ENCODE measurements at places on chromosomes 6 and 20. TPM values are rescaled to one million over a fixed set of nuclear protein-coding genes. Genes with fewer than 3 reads are reported as not detected.
A peak's percentile ranks its signal among the peaks of the same experiment; 100 is the strongest.

DNA sequence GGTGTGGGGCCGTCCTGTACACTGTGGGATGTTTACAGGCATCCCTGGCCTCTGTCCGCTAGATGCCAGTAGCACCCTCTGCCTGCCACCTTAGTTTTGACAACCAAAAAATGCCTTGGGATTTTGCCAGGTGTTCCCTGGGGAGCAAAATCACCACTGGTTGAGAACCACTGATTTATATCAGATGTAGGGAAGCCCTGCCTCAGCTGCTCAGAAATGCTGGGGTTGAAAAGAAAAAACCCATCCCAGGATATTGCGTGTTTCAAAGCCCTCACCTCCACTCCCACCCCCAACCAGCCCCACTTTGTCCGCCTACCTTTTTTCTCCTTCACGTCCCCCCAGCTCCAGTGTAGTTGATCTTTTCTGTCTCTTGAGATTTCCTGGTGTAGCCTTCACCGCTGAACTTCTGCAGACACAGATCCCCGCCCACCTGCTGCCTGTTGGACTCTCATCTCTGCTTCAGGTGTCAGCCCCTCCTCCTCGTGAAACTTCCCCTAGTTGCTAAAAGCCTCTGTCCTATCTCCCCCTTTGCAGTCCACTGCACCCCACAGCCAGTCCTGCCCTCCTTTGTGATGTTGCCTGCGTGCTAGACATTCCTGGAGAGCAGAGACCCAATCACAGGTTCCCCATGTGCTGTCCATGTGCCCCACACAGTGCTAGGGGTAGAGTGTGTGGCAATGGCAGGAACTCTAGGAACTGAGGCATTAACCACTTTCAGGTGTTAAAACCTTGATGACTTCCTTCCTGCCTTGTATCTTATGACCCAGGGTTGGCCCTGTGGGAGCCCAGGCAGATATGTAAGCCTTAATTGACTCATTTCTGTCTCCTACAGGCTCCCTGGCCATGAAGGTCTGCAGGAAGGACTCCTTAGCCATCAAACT is 98.9 kb downstream of the TBC1D7 start:
- H3K4me1 ChIP-seq = no peaks in the 10 kb centered on the region
- DNase-seq = no peak
- no peaks in the 10 kb centered on the region for H3K36me3 ChIP-seq
- no peaks in the 10 kb centered on the region for H3K27me3 ChIP-seq
- no peak overlapping the region for H3K27ac ChIP-seq
- no peak overlapping the region for H3K4me3 ChIP-seq

GRCh38 chr20:11755071-11755841 is 162.4 kb upstream of the BTBD3 start:
- H3K27me3 ChIP-seq = no peaks in the 10 kb centered on the region
- H3K4me3 ChIP-seq = no peak overlapping the region
- H3K4me1 ChIP-seq = no peaks in the 10 kb centered on the region
- no peak overlapping the region for H3K27ac ChIP-seq
- no peaks in the 10 kb centered on the region for H3K36me3 ChIP-seq

- no peaks in the 10 kb centered on the region for H3K36me3 ChIP-seq
- H3K27me3 ChIP-seq = peaks cover 62% of the 10 kb centered on the region
- H3K4me3 ChIP-seq = peak overlapping the region; percentile 30
- no peak for DNase-seq
- peaks cover 15% of the 10 kb centered on the region for H3K4me1 ChIP-seq
These were observed 154.9 kb downstream of the OR2B2 start for GRCh38 chr6:27757307-27757706.

GRCh38 chr20:37298190-37298939 is 8.9 kb downstream of the MANBAL start:
- no peak overlapping the region for H3K27ac ChIP-seq
- peaks cover 8% of the 10 kb centered on the region for H3K36me3 ChIP-seq
- peaks cover 49% of the 10 kb centered on the region for H3K4me1 ChIP-seq

GRCh38 chr6:72651967-72652956 is 30.4 kb downstream of the KCNQ5 start:
- H3K27me3 ChIP-seq = no peaks in the 10 kb centered on the region
- H3K27ac ChIP-seq = no peak overlapping the region
- DNase-seq = no peak
- H3K4me3 ChIP-seq = no peak overlapping the region

GRCh38 chr6:168209420-168209819 is 110.2 kb downstream of the DACT2 start:
- no peak for DNase-seq
- no peaks in the 10 kb centered on the region for H3K36me3 ChIP-seq
- no peak overlapping the region for H3K4me3 ChIP-seq
- no peaks in the 10 kb centered on the region for H3K4me1 ChIP-seq
- no peak overlapping the region for H3K27ac ChIP-seq

DNA sequence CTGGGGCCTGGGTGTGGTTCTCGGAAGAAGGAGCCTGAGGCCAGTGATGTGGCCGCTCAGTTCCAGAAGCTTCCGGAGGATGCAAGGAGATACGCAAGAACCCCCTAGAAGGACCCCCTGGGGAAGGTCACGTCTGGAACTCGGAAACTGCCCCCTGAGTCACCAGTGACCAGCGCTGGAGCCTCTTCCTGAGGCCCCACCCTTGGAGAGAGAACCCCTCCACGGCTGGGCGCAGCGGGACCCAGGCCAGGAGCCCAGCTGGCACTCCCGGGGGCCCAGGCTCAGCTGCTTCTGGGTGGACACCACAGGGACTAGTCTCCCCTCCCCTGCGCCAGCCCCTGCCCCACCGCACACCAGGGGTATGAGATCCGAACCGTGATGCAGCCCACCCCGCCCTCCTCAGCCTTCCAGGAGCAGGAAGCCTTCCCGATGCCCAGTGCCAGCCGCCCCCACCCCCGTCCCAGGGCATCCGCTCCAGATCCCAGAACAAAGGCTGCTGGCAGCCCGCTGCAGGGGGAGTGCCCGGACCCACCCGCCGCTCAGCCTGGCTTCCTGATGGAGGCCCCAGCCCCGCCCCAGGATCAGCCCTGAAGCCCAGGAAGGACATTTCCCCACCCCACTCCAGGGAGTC is 7.5 kb downstream of the LAMA5 start:
- peaks cover 84% of the 10 kb centered on the region for H3K4me1 ChIP-seq
- no peak overlapping the region for H3K4me3 ChIP-seq
- no peaks in the 10 kb centered on the region for H3K27me3 ChIP-seq

- H3K4me1 ChIP-seq = no peaks in the 10 kb centered on the region
- DNase-seq = peak; percentile 6
- no peak overlapping the region for H3K4me3 ChIP-seq
- no peaks in the 10 kb centered on the region for H3K36me3 ChIP-seq
These were observed 70.3 kb downstream of the UNC5CL start for GRCh38 chr6:40968620-40969164.

- no peak overlapping the region for H3K4me3 ChIP-seq
- H3K27me3 ChIP-seq = no peaks in the 10 kb centered on the region
- no peaks in the 10 kb centered on the region for H3K4me1 ChIP-seq
These were observed 32.9 kb upstream of the RPL7L1 start for GRCh38 chr6:42846505-42846904.

GRCh38 chr6:1181939-1182605 is 129.8 kb upstream of the FOXQ1 start:
- H3K4me3 ChIP-seq = no peak overlapping the region
- DNase-seq = no peak
- H3K36me3 ChIP-seq = no peaks in the 10 kb centered on the region
- no peaks in the 10 kb centered on the region for H3K27me3 ChIP-seq
- H3K4me1 ChIP-seq = no peaks in the 10 kb centered on the region
- H3K27ac ChIP-seq = no peak overlapping the region

DNA sequence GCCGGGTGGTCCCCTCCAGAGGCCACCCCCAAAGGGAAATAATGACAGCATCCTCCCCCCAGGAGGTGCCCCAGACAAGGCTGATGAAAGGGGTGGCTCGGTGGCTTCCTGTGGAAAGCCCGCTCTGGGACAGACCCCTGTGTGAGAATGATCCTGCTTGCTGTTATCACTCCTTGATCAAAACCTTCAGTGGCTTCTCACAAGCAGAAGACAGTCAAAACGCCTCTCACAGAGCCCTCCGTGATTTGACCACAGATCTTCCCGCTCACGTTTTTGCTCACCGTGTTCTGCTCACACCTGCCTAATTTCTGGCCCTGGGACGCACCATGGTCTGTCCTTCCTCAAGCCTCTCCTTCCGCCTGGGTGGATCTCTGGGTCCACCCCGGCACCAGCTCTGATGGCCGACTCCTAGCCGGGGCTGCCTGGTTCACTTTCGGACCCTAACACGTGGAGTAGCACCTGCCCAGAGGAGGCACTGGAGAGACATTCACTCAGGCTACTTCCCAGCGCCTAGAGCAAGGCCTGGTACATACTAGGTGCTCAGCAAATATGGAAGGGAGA is 210.4 kb downstream of the ANKRD60 start:
- H3K4me3 ChIP-seq = no peak overlapping the region
- H3K27ac ChIP-seq = peak overlapping the region; percentile 62
- no peaks in the 10 kb centered on the region for H3K36me3 ChIP-seq
- H3K4me1 ChIP-seq = peaks cover 24% of the 10 kb centered on the region
- H3K27me3 ChIP-seq = no peaks in the 10 kb centered on the region
- DNase-seq = no peak

DNA sequence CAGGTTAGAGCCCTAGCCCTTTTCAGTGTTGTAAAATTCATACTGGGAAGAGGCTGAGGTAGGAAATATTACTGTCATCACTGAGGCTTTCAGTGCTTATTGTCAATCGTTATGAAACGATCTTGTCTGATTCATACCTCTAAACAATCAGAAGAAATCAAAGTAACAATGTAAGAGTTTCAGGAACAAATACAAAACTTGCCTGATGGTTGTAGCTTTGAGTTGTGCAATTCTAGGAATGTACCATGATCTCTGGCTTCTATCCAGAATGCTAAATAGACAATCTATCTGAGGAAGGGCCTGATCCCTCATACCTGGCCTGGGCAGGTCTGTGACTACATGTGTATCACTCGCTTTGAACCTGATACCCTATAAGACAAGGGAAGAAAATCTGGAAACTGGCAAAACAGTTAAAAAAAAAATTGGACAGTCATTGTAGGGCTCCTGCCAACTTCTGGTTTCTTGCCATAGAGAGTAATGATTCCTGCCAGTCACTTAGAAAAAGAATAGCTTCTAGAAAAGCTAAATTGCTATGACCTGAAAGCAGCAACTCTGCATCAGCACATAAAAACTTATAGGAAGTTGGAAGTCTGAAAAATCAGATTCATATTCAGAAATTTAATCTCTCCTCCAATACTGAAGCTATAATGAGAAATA is 234.7 kb downstream of the BTBD9 start:
- no peak overlapping the region for H3K27ac ChIP-seq
- no peaks in the 10 kb centered on the region for H3K27me3 ChIP-seq
- no peaks in the 10 kb centered on the region for H3K4me1 ChIP-seq
- H3K4me3 ChIP-seq = no peak overlapping the region
- no peaks in the 10 kb centered on the region for H3K36me3 ChIP-seq

GRCh38 chr6:95145457-95145856 is 431.9 kb upstream of the MANEA start:
- DNase-seq = no peak
- no peaks in the 10 kb centered on the region for H3K4me1 ChIP-seq
- no peak overlapping the region for H3K27ac ChIP-seq
- no peaks in the 10 kb centered on the region for H3K36me3 ChIP-seq
- no peaks in the 10 kb centered on the region for H3K27me3 ChIP-seq

DNA sequence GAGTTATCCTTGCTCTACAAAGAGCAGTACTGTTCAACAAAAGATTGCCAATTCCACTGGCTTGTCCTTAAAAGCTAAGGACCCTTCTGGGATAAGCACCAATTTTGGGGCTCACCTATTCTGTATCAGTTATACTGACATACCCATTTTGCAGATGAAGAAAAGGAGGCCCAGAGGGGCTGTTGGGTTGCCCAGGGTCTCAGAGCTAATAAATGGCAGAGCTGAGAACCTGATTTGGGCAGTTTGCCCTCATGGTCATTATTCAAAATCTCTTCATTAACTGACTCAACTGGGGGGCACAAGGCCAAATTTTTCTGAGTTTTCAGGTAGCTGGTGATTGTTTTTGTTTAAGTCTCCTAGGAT is 31.3 kb downstream of the NSFL1C start:
- no peak overlapping the region for H3K27ac ChIP-seq
- no peak for DNase-seq
- peaks cover 26% of the 10 kb centered on the region for H3K36me3 ChIP-seq
- H3K4me1 ChIP-seq = no peaks in the 10 kb centered on the region

DNA sequence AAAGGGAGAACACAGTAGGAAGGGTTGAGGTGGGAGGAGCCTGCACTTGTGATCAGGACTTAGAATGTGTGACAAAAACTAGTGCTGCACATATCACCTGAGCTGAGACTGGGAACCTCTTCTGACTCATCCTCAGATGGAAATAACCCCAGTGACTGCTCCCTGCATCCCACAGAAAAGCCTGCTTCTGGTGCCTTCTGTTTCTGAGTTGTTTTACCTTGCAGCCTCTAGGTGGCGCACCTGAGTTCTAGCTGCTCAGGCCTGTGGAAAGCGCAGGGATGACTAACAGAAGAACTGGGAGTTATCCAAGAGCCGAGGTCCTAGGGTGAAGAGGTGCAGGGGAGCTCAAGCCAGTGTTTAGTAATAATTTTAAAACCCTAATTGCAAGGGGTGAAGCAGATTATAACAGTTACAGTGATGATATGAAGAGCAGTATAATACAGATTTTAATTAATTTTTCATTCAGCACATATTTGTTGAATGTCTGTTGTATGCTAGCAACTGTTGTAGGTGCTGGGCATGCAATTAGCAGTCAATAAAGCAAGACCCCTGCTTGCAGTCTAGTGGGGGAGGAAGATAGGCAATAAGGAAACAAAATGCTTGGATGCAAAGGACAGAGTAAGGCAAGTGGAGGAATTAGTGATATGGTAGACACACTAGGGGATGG is 302.5 kb downstream of the DHX35 start:
- DNase-seq = peak; percentile 47
- no peak overlapping the region for H3K27ac ChIP-seq
- H3K27me3 ChIP-seq = no peaks in the 10 kb centered on the region
- H3K4me1 ChIP-seq = no peaks in the 10 kb centered on the region
- H3K36me3 ChIP-seq = no peaks in the 10 kb centered on the region

- no peak overlapping the region for H3K4me3 ChIP-seq
- H3K36me3 ChIP-seq = no peaks in the 10 kb centered on the region
- DNase-seq = no peak
- no peaks in the 10 kb centered on the region for H3K27me3 ChIP-seq
- H3K4me1 ChIP-seq = no peaks in the 10 kb centered on the region
These were observed 6.2 kb downstream of the TGM2 start for GRCh38 chr20:38158701-38159351.

Gene PGC
- not detected for total RNA-seq

Gene CD24
- total RNA-seq = not detected

Gene ENPP3
- 0.66 TPM for total RNA-seq

Gene GABRR1
- not detected for total RNA-seq

Gene PRDM13
- total RNA-seq = not detected

Gene CDH26
- 2.5 TPM for total RNA-seq

Gene MCHR2
- total RNA-seq = not detected

Gene SPTLC3
- 17.1 TPM for total RNA-seq

Gene SEL1L2
- total RNA-seq = not detected

Gene CBFA2T2
- total RNA-seq = 16.7 TPM

Gene CST7
- 0.84 TPM for total RNA-seq

Gene PCED1A
- total RNA-seq = 36.8 TPM

Gene C4A
- 361 TPM for total RNA-seq

Gene WFDC10B
- not detected for total RNA-seq

Data from tibial nerve (tissue), 4 donors.